ENCODE measurements at places on chromosomes 16 and 17.

GRCh38 chr17:32393904-32394303, 43.9 kb downstream of the ZNF207 start:
- no peak overlapping the region for H3K27ac ChIP-seq
- H3K36me3 ChIP-seq, result no peaks in the 10 kb centered on the region
- no peak overlapping the region for H3K4me3 ChIP-seq
- peaks cover 3% of the 10 kb centered on the region for H3K4me1 ChIP-seq
- no peaks in the 10 kb centered on the region for H3K27me3 ChIP-seq
- DNase-seq, result no peak

DNA sequence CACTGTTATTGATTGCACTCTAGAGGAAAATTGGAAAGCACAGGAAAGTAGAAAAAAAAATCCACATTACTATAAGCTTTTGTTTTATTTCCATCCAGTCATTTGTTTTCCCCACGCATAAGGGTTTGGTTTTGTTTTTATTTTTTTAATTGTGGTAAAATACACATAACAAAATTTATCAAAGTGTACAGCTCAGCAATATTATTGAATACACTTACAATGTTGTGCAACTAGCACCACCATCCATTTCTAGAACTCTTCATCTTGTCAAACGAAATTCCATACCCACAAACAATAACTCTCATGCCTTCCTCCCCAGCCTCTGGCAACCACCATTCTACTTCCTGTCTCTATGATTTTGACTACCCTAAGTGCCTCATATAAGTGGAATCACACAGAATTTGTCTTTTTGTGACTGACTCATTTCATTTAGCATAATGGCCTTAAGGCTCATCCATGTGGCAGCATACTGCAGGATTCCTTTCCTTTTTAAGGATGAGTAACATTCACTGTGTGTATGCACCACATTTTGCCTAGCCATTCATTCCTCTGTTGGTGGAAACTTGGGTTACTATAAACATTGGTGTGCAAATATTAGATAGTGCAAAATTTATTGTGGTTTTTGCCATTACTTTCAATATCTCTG, 11.1 kb downstream of the SPPL2C start:
- no peak for DNase-seq
- H3K4me1 ChIP-seq, result no peaks in the 10 kb centered on the region
- no peaks in the 10 kb centered on the region for H3K36me3 ChIP-seq
- no peak overlapping the region for H3K27ac ChIP-seq

- H3K4me3 ChIP-seq, result no peak overlapping the region
- H3K4me1 ChIP-seq, result no peaks in the 10 kb centered on the region
- no peaks in the 10 kb centered on the region for H3K36me3 ChIP-seq
- H3K27ac ChIP-seq, result no peak overlapping the region
- H3K27me3 ChIP-seq, result peaks cover 2% of the 10 kb centered on the region
- DNase-seq, result no peak
Measured at GRCh38 chr16:17784073-17784472, 313.3 kb upstream of the XYLT1 start.

- peaks cover 10% of the 10 kb centered on the region for H3K27me3 ChIP-seq
- peaks cover 12% of the 10 kb centered on the region for H3K4me1 ChIP-seq
- H3K27ac ChIP-seq, result no peak overlapping the region
- H3K36me3 ChIP-seq, result no peaks in the 10 kb centered on the region
- H3K4me3 ChIP-seq, result no peak overlapping the region
Measured at GRCh38 chr17:6547336-6547735, 9.0 kb downstream of the PITPNM3 start.

GRCh38 chr16:17219991-17220390, 250.8 kb downstream of the XYLT1 start:
- no peak overlapping the region for H3K4me3 ChIP-seq
- no peaks in the 10 kb centered on the region for H3K36me3 ChIP-seq
- H3K27me3 ChIP-seq, result no peaks in the 10 kb centered on the region
- H3K27ac ChIP-seq, result no peak overlapping the region

- no peak overlapping the region for H3K27ac ChIP-seq
- H3K4me1 ChIP-seq, result no peaks in the 10 kb centered on the region
- no peaks in the 10 kb centered on the region for H3K27me3 ChIP-seq
- H3K36me3 ChIP-seq, result no peaks in the 10 kb centered on the region
Measured at GRCh38 chr16:82055117-82055516, 20.1 kb downstream of the HSD17B2 start.

GRCh38 chr16:3171181-3171854, 16.7 kb upstream of the OR1F1 start:
- no peak for DNase-seq
- peak overlapping the region; percentile 38 for H3K4me3 ChIP-seq
- peaks cover 54% of the 10 kb centered on the region for H3K4me1 ChIP-seq
- H3K27ac ChIP-seq, result peak overlapping the region; percentile 33
- H3K36me3 ChIP-seq, result no peaks in the 10 kb centered on the region

- peak overlapping the region; percentile 98 for H3K27ac ChIP-seq
- H3K4me1 ChIP-seq, result peaks cover 17% of the 10 kb centered on the region
- H3K27me3 ChIP-seq, result no peaks in the 10 kb centered on the region
- DNase-seq, result no peak
- peaks cover 7% of the 10 kb centered on the region for H3K36me3 ChIP-seq
Measured at GRCh38 chr17:39462631-39463375, 1.5 kb downstream of the CDK12 start.

GRCh38 chr17:70037498-70037897, 37.5 kb upstream of the KCNJ16 start:
- DNase-seq, result no peak
- H3K27me3 ChIP-seq, result no peaks in the 10 kb centered on the region
- H3K27ac ChIP-seq, result no peak overlapping the region
- H3K4me3 ChIP-seq, result no peak overlapping the region
- no peaks in the 10 kb centered on the region for H3K4me1 ChIP-seq

DNA sequence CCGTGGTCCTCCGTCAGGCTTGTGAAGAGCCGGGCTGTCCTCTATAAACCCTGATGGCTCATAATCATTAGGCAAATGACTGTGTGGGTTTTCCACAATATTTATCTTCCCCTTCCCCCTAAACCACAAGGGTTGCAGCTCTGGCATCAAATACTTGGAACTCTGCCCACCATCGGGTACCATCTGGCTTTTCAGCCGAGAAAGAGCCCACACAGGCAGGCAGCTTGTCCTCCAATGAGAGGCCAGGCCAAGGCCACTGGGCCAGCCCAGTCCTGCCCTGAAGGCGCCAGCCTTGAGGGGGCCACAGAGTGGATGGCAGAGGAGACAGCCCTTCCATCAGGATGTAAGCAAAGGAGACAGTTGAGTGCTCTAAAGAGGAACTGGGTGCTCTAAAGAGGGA, 31.8 kb upstream of the NAT9 start:
- H3K4me1 ChIP-seq, result no peaks in the 10 kb centered on the region
- H3K36me3 ChIP-seq, result peaks cover 53% of the 10 kb centered on the region
- no peak overlapping the region for H3K27ac ChIP-seq
- DNase-seq, result no peak
- no peaks in the 10 kb centered on the region for H3K27me3 ChIP-seq

GRCh38 chr17:48409607-48410006, 20.4 kb downstream of the SKAP1 start:
- no peaks in the 10 kb centered on the region for H3K27me3 ChIP-seq
- peaks cover 34% of the 10 kb centered on the region for H3K4me1 ChIP-seq
- H3K27ac ChIP-seq, result no peak overlapping the region
- H3K36me3 ChIP-seq, result no peaks in the 10 kb centered on the region
- no peak overlapping the region for H3K4me3 ChIP-seq
- no peak for DNase-seq

- no peak for DNase-seq
- H3K4me1 ChIP-seq, result no peaks in the 10 kb centered on the region
- peaks cover 5% of the 10 kb centered on the region for H3K27me3 ChIP-seq
Measured at GRCh38 chr17:77769215-77769614, 189.3 kb upstream of the TNRC6C start.

DNA sequence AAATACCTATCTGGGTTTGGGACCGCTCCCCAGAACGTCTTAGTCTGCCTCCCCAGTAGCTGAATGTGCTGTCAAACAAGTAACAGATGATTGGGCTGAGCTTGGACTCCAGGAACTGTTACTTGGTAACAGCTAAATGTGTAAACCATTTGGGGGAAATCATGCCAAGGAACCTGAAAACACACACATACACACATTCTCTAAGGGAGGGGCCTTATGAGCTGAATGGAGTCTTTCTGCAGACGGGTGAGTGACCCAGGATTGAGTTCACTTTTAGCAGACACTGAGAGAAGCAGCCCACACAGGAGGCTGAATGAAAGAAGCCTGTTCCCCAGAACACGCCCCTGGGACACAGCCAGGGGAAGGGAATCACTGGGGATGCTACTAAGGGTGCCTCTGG, 1.6 kb downstream of the ACLY start:
- peaks cover 24% of the 10 kb centered on the region for H3K36me3 ChIP-seq
- no peak overlapping the region for H3K27ac ChIP-seq
- H3K27me3 ChIP-seq, result no peaks in the 10 kb centered on the region
- no peak overlapping the region for H3K4me3 ChIP-seq
- DNase-seq, result no peak
- H3K4me1 ChIP-seq, result peaks cover 6% of the 10 kb centered on the region

DNA sequence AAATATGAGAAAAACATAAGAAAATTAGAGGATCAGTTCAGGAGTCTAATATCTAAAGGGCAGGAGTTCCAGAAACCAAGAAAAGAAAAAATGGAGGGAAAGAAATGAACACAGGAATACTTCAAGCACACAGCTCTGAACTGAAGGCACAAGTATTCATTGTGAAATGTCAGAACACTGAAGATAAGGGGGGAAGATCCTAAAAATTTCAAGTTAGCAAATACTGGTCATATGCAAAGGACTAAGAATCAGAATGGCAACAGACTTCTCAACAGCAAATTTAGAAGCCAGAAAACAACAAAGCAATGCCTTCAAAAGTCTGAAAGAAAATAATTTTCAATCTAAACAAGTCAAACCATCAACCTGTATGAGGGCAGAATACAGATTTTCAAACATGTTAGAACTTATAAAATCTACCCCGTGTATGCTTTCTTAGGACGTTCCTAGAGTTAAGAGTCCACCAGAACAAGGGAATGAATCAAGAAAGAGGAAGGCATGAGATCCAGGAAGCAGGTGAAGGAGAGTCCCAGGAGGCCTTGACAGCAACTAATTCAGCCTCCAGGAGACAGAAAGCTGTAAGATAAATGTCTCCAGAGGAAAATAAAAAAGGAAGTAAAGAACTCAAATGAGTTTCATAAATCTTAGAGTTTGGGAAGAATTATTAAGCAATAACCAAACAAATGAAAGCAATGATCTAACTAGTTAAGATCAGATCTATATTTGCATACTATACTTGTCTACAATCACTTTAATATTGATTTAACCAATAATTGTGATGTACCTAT, 2.8 kb downstream of the BRD7 start:
- no peak for DNase-seq
- no peaks in the 10 kb centered on the region for H3K27me3 ChIP-seq
- peaks cover 20% of the 10 kb centered on the region for H3K4me1 ChIP-seq
- no peak overlapping the region for H3K27ac ChIP-seq
- H3K4me3 ChIP-seq, result no peak overlapping the region
- peaks cover 6% of the 10 kb centered on the region for H3K36me3 ChIP-seq

DNA sequence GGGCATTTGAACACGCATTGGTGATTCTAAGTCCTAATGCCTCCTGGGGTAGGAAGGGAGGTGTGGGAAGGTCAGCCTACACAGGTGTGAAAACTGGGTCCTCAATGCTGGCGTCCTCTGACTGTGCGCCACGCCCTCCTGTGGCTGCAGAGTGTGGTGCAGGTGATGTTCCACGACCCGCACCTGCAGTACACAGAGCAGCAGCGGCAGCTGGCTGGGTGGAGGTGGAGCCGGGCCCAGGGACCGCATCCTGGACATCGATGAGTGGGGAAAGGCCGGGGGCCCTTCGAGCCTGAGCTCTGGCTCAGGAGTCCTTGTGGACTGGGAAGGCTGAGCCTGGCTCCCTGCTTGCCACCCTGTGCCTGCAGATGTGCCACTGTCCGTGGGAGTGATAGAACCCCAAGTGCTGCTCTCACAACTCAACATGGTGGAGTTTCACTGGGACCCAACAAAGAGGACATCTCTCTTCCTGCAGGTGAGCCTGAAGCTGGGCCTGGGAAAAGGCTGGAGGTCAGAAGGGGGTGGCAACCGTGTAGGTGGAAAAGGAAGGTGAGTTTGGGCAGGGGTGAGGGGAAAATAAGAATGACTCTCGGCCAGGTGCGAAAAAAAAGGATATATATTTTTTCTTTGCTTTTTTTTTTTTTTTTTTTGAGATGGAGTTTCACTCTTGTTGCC, 14.0 kb upstream of the STAC2 start:
- H3K27me3 ChIP-seq, result no peaks in the 10 kb centered on the region
- H3K27ac ChIP-seq, result peak overlapping the region; percentile 92
- no peak overlapping the region for H3K4me3 ChIP-seq
- peak; percentile 65 for DNase-seq
- no peaks in the 10 kb centered on the region for H3K36me3 ChIP-seq

DNA sequence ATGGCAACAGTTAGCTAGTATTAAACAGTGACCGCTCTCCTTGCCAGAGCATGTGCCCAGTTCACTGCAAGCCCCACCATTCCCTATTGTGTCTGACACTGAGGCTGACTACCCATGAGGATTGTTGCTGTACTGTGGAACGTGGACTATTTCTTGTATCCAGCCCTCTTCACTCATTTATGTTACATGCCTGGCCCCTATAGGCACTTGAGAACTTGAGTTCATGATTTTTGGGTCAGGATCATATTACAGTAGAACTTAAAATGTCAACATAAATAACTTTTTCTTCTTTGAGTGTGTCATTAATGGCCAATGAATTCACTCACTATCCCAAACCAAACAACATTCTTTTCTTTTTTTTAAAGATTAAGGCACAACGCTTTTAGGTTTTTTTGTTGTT, 55.7 kb downstream of the LYRM1 start:
- H3K27me3 ChIP-seq, result peaks cover 12% of the 10 kb centered on the region
- no peak overlapping the region for H3K4me3 ChIP-seq

- no peak for DNase-seq
- H3K4me3 ChIP-seq, result peak overlapping the region; percentile 84
- H3K27ac ChIP-seq, result peak overlapping the region; percentile 77
- H3K4me1 ChIP-seq, result peaks cover 22% of the 10 kb centered on the region
Measured at GRCh38 chr17:4938688-4939545, 929 bp downstream of the SLC25A11 start.

- no peak overlapping the region for H3K4me3 ChIP-seq
- peak overlapping the region; percentile 54 for H3K27ac ChIP-seq
- no peak for DNase-seq
- no peaks in the 10 kb centered on the region for H3K27me3 ChIP-seq
- peaks cover 3% of the 10 kb centered on the region for H3K36me3 ChIP-seq
Measured at GRCh38 chr16:68065716-68066305, 19.4 kb upstream of the NFATC3 start.

- DNase-seq, result no peak
- no peak overlapping the region for H3K27ac ChIP-seq
- H3K4me1 ChIP-seq, result no peaks in the 10 kb centered on the region
- no peak overlapping the region for H3K4me3 ChIP-seq
- no peaks in the 10 kb centered on the region for H3K36me3 ChIP-seq
Measured at GRCh38 chr17:63116228-63116627, 150.2 kb downstream of the TANC2 start.

GRCh38 chr17:4480929-4481898, 17.5 kb upstream of the SPNS2 start:
- DNase-seq, result peak; percentile 42
- peak overlapping the region; percentile 64 for H3K27ac ChIP-seq
- H3K4me1 ChIP-seq, result peaks cover 13% of the 10 kb centered on the region
- H3K4me3 ChIP-seq, result no peak overlapping the region

All from T-cell (primary cell).